CD4-positive, alpha-beta memory T cell (primary cell): ENCODE measurements at places on chromosomes 2 and 18. TPM values are rescaled to one million over a fixed set of nuclear protein-coding genes. Genes with fewer than 3 reads are reported as not detected.

- DNase-seq, result no peak
These were observed 41.2 kb downstream of the GALNT13 start for GRCh38 chr2:153912798-153913396.

GRCh38 chr2:166805753-166806152, 82.5 kb upstream of the XIRP2 start:
- no peak for DNase-seq

DNA sequence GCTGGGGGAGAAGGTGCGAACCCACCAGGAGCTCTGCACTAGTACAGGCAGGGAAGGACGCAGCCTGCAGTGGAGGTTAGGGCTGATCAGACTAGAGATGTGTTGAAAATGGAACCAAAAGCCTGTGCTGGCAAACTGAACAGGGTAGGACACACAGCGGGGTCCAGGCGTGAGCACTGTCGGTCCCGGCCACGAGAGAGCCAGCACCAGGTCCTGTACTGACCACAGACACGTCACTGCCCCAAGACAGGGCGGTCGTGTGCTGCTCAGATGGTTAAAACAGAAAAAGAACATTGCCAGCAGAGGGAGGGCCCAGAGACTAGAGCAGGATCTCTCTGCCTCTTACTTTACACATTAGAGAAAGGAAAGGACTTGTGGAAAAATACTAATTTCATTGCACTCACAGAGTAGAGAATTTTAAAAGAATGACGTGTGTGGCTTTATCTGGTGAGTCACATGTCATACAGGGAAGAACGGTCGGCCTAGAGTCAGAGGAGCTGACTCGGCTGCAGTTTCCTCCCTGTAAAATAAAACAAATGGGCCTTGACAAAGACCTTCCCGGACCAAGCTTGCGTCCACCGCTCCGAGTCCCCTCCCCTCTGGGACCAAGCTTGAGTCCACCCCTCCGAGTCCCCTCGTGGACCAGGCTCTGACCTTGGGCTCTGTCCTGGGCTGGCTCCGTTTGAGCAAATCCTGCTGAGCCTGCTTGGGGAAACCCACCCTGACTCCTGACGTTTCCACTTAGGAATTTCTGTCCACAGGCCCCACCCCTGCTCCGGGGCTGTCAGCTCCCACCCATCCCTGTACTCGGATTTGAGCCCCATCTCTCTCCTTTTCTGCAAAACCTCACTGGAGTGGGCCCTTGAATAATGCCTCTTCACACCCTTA, 16.7 kb upstream of the ADI1 start:
- DNase-seq, result no peak

DNA sequence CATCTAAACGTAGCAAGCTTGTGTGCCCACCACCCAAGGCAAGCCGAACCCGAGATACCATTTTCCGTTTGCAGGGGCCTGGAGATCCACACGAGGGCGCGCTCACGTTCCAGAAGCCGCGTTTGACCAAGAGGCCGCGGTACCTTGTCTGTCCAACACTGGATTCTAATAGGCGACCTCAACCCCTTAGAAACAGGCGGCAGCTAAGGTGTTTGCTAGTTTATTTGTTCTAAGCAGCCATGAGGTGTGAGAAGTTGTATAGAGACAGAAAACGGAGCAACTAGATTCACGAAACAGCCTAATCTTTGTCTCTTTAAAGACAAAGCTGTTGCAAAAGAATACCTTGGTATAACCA, 4.2 kb downstream of the HOXD11 start:
- DNase-seq, result no peak

GRCh38 chr2:204561771-204562170, 16.5 kb downstream of the PARD3B start:
- no peak for DNase-seq

DNA sequence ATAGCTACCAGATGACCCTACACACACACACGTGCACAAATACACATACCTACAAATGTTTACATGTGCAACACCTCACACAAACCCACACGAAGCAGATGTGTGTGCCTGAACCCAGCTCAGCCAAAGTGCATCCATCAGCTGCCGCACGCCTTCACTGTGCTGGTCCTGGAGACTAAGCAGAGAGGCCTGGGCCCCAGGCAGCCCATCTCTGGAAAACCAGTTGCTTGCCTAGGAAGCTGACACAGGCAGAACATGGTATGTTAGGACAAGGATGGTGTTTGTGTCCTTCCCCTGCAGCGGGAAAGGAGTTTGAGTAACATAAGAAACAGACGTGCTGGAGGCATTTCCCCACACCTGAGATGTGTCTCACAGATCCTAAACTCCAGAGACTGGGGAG, 86.7 kb downstream of the SEPTIN10 start:
- no peak for DNase-seq

GRCh38 chr2:16113568-16113967, 173.2 kb downstream of the MYCN start:
- DNase-seq, result no peak

GRCh38 chr2:127597984-127598380, 48.0 kb upstream of the GPR17 start:
- no peak for DNase-seq

DNA sequence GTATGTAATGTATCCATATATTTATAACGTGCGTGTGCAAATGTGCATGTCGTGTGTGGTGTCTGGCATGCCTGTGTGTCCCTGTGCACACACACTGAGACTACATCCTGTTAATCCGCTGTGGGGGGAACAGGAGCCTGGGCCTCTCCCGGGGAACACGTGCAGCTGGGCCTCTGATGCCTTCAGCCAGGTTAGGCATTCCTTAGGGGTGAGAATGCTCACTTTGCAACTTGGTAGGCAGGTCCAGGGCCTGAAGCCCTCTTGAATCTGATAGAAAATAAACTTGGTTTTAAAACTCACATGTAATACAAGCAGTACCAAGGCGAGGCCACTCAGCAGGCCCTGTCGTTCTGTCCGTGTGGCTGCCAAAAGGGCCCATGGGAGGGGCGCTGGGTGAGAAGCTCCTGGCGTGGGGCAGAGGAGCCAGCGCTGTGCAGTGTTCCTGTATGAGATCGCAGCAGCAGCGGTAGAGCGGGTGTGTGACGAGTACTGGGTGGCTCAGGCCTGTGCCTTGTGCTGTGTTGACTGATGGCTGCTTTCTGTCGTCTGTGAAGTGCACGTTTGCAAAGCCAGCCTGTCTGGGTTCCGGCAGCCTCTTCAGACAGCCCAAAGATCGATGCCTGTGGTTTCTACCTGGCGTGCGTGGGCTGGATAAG, 16.2 kb downstream of the SALL3 start:
- no peak for DNase-seq

- DNase-seq, result no peak
These were observed 584.6 kb downstream of the CNTNAP5 start for GRCh38 chr2:124609667-124610066.

DNA sequence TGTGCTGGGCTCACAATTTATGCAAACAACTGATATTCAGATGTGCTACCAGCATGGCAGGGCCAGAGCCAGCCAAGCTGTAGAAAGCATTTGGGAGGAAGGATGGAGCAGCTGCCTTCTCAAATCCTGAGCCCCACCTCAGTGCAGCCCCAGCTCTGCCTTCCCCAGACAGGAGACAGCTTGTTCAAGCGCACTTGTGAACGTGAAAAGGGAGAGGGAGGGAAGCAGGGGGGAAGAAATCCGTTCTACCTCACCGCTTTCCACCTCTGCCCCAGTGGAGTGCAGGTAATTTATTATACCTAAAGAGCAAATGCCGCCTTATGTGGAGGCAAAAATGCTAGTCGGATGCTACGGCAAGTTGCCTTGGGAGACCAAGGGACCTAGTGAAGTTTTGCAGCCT, 66.0 kb upstream of the SLC14A2 start:
- DNase-seq, result no peak

DNA sequence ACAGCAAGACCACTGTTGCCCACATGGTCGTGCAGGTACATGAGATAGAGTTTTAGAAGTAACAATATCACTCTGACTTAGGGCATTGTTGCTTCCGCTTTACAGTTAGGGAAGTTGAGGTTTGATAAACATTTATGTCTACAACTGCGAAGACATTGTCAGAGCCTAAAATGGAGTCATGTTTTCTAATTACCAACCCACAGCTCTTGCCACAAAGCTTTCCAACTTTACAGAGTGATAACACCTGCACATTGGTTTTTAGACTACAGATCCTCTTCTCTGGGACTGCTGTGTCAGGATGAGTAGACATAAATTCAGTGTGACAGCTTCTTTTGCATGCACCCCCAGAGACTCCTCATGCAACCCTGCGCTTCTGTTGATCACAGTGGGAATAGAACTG, 119.0 kb downstream of the FEZ2 start:
- no peak for DNase-seq

- DNase-seq, result no peak
These were observed 178.1 kb downstream of the FMNL2 start for GRCh38 chr2:152513029-152513428.

DNA sequence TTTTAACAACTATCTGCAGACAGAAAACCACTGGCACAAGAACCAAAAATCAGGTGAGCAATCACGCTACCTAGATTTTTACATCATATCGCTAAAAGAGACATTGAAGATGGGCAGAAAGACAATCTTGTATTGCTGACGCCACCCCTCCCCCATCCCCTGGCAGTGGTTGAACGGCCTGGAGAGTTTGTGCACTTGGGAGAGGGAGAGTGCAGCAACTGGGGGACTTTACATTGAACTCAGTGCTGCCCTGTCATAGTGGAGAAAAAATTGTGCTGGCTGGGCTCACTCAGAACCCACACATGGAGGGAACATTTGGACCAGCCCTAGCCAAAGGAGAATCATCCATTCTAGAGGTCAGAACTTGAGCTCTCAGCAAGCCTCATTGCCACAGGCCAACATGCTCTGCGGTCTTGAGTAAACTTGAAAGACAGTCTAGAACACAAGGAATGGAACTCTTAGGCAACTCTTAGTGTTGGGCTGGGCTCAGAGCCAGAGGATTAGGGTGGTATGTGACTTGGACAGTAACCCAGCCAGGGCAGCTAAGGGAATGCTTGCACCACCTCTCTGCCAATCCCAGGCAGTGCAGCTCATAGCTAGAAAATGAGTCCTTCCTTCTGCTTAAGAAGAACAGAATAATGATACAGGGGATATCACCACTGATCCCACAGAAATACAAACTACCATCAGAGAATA, 220.0 kb upstream of the CYP26B1 start:
- no peak for DNase-seq

DNA sequence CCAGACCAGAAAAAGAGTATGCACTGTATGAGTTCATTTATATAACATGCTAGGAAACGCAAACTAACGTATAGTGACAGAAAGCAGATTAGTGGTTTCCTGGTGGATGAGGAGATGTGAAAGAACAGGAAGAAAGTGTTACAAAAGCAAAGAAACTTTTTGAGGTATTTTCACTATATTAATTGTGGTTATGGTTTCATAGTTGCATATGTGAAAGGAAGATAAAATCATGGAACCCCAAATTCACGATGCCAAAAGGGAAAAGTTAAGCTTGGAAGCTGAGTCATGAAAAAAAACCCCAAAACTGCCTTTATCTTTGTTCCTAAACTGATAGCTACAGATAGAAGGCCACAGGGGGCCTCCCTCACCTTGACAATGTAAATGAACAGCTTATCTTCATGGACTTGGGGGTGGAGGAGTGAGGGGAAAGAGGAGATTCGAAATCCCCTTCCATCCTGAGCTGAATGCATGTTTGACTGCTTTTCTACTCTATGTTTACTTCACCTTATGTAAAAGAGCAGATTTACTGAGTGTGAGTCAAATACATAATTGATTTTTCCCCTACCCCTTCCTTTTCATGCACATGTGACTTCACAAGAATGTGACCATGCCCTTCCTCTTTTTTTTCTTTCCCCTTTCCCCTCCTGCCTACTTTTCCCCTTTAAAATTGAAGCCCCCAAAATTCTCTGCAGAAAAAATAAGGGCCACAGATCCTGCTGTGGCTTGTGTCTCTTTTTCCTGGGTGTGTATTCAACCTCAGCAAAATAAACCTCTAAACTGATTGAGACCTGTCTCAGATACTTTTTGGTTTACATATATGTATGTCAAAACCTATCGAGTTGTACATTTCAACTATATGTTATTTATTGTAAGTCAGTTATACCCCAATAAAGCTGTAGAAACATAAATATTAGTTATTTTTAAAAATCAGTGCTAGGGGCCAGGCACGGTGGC, 100.1 kb upstream of the TLK1 start:
- DNase-seq, result no peak

DNA sequence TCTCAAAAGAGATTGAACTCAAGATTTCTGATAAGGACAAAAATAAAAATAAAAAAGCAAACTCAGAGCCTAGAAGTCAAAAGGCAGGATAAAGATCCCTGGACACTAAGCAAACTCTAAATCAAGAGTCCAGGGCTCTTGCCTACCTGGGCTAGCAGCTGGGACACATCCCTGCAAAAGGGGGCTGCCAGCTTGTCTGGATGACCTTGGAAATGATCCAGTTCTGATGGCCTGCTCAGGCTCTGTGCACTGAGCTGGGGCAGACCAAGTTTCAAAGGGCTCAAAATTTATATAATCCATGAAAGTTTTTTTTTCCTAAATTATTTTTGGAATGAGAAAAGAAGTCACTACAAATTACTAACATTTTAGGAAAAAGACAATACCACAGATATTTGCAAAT, 557.3 kb downstream of the CNTNAP5 start:
- DNase-seq, result no peak

DNA sequence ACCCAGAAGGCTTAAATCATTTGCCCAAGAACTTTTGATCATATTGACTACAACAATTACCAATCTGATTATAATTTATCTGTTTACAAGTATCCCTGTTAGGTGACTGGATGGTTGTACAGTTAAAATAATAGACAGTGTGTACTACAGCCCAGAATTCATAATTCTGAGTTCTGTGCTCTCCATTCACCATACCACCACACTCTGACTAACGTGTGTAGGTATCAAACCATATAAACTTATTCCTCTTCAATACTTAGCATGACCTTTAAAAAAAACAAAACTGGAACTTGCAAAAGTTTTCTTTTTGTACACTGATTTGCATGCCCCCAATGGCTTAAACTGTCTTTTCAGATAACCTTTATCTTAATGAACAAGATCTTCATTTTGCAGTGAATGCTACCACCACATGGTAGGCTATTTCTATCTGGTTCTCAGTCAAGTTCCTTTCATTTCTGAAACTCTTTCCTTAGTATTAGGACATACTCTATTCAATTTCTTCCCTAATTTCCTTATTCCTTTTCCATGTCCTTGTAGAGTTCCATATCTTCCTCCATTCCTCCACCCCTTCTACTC, 50.9 kb downstream of the SOS1 start:
- DNase-seq, result no peak

GRCh38 chr2:150109912-150110311, 377.6 kb downstream of the RND3 start:
- no peak for DNase-seq

GRCh38 chr2:229636571-229636970, 77.8 kb downstream of the DNER start:
- no peak for DNase-seq

DNA sequence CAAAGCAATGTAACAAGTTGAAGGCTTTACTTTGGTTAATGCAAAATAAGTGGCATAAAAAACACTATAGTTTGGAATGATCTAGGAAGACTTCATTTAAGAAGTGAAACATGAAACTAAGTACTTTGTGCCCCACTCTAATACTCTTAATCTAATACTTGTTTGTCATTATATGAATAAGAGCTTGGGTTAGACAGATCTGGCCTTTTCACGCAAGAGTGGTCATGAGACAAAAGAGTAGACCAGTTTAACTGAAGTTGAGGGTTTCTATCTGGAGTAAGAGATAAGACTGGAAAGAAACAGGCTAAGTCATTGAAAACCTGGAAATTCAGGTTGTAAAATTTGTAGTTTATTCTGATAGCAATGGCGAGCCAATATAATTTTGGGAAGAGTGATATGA, 2.8 kb downstream of the SLC30A6 start:
- DNase-seq, result no peak

Gene CYP27C1
- not detected for total RNA-seq

Gene C2orf15
- total RNA-seq, result 3.2 TPM

Gene CROCC2
- not detected for total RNA-seq

Gene MATN3
- total RNA-seq, result not detected

Gene SLC25A12
- 14.6 TPM for total RNA-seq

Gene TRIM54
- 0.17 TPM for total RNA-seq

Gene CHRND
- total RNA-seq, result not detected

Gene MC2R
- total RNA-seq, result not detected
